GF-D8 (cell line): ENCODE measurements at places on chromosomes 5 and 9.

GRCh38 chr5:151595411-151595826 is 4.3 kb upstream of the FAT2 start:
- DNase-seq = no peak

DNA sequence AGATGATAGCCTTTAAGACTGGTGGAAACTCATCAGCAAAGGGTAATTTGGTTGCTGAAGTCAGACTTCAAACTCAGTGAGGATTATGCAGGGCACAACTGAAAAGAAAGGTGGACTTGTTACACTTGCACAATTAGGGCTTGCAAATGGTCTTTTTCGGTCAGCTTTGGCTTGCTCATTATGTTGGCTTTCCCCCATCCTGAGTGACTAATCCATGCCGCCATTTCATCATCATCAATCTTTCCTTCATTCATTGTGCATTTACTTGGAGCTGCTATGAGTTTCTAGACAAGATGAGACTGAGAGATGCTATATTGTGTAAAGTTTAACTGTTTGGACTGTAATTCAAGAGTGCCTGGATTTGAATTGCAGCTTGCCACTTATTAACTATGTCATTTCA is 134.8 kb upstream of the PPP1R2B start:
- DNase-seq = no peak

GRCh38 chr5:128857076-128857677 is 108.1 kb upstream of the SLC27A6 start:
- DNase-seq = no peak

DNA sequence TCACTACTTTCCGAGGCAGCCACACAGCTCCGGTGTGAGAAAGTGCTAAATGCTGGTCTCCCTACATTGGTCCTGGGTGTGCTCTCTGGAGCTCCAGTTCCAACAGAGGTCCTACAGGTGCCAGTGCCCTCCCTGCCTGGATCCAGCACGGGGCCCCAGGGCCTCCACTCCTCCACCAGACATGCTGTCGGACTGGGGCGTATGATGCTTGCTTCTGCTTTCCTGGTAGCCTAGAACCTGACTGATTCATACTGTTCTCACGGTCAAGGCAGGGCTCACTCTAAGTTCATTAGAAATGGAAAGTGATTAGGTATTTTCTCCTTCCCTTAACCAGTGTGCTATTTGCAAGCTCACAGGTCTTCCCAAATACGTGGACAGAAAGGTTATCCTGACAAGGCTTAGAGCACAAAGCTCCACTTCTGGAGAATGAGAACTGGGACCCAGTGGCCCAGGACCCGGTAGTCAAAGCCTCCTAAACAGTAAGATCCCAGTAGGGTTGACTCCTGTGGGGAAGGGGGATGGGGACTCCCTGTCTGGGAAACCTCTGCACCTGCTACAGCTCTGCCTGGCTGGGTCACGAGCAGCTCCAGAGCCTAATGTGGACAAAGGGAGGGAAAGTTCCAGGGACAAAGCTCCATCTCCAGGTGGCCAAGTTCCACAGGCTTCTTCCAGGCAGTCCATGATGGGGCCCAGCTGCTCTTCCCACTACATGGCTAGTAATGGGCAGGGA is 98.1 kb downstream of the PAX5 start:
- no peak for DNase-seq

GRCh38 chr9:115531410-115532125 is 413.6 kb upstream of the TNC start:
- DNase-seq = no peak

DNA sequence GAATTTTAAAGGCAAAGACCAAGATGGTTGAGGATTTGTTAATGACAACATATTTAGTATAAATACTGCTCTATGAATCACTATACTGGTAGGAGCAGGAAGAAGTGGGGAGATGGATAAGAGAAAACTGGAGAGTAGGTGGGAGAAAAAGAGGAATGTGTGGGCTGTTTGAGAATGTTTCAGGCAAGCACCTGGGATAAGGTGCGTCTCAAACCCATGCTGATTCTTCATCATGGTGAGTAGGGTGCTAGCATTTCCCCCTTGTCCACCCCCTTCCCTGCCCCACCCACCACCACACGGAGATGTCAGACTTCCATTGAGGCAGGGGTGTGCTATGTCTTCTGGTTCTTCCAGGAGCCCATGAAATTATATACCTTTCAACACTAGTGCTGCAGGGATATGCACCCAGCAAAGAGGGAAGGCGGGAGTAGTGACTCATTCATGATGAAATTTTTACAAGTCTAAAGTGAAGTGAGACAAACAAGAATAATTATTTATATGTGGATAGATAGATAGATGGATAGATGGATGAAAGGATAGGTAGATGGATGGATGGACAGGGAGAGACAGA is 54.3 kb downstream of the MTX3 start:
- no peak for DNase-seq

DNA sequence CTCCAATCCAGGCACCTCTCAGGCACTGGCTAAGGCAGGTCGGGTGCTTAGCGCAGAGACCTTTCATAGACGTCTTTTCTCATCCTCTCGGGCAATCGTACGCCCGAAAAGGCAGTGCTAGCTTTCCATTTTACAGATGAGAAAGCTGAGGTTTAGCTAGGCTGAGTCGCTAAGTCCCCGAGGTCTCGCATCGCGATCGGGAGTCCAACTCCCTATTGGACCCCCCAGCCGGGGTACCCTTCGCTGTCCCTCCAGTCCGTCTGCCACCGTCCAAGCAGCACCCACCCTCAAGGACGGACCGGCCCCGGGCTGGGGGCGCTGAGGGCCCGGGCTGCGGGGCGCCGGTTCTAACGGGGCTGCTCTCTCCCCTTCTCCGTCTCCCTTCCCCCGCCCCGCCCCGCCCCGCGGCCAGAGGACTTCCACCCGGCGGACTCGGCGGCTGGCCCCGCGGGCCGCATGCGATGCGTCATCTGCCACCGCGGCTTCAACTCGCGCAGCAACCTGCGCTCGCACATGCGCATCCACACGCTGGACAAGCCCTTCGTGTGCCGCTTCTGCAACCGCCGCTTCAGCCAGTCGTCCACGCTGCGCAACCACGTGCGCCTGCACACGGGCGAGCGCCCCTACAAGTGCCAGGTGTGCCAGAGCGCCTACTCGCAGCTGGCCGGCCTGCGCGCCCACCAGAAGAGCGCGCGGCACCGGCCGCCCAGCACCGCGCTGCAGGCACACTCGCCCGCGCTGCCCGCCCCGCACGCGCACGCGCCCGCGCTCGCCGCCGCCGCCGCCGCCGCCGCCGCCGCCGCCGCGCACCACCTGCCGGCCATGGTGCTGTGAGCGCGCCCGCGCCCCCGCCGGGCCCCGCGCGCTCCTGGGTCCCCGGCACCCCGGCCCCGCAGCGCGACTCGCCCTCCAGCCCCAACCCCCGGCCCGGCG is 12.5 kb upstream of the EXOSC2 start:
- DNase-seq = peak; percentile 49

DNA sequence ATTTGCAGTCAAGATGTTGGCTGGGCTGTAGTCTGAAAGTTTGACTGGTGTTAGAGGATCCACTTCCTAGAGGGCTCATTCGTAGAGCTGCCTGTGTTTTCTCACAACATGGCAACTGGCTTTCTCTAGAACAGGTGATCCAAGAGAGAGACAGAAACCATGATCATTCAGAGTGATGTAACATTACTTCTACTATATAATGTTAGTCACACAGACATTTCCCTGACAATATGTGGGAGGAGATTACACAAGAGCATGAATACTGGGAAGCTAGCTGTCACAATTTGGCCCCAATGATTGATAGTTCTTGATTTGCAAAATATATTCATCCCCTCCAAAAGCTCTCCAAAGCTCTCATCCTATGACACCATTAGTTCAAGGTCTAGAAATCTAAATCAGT is 10.9 kb upstream of the TMEM161B start:
- DNase-seq = no peak

GRCh38 chr5:109935833-109936490 is 246.2 kb downstream of the MAN2A1 start:
- no peak for DNase-seq

GRCh38 chr9:13330396-13331004 is 51.0 kb upstream of the MPDZ start:
- no peak for DNase-seq

DNA sequence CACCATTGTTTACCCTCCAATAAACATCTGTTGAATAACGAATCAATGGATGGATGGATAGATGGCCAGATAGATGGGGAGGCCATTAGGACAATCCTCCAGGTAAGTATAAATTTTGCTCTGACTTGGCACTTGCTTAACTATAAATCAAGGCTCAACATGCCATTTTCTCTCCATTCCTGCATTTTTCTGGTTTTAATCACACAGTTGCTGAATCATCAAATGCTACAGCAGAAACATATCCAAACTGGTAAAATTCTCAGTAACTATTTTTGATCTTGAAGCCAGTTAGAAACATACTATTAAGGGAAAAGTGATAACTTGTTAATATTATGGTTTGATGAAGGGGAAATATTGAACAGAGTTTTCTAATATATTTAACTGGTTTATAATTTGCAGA is 71.5 kb upstream of the MTAP start:
- DNase-seq = no peak

- no peak for DNase-seq
Observed at GRCh38 chr5:72302171-72302570, 17.9 kb downstream of the MRPS27 start.

DNA sequence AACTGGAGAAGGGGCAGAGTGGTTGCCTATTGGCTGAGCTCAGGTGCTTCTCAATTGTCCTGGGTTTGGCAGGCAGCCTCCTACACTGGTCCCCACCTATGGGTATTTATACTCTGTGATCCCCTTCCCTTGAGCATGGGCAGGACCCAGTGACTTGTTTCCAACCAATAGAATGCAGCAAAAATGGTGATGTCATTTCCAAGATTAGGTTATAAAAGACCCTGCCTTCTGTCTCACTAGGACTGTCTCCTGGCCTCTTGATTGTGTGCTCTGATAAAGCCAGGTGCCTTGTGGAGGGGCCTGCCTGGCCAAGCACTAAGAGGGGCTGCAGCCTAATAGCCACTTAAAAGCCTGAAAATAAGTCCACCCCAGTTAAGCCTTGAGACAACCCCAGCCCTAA is 76.1 kb downstream of the MSX2 start:
- DNase-seq = no peak

DNA sequence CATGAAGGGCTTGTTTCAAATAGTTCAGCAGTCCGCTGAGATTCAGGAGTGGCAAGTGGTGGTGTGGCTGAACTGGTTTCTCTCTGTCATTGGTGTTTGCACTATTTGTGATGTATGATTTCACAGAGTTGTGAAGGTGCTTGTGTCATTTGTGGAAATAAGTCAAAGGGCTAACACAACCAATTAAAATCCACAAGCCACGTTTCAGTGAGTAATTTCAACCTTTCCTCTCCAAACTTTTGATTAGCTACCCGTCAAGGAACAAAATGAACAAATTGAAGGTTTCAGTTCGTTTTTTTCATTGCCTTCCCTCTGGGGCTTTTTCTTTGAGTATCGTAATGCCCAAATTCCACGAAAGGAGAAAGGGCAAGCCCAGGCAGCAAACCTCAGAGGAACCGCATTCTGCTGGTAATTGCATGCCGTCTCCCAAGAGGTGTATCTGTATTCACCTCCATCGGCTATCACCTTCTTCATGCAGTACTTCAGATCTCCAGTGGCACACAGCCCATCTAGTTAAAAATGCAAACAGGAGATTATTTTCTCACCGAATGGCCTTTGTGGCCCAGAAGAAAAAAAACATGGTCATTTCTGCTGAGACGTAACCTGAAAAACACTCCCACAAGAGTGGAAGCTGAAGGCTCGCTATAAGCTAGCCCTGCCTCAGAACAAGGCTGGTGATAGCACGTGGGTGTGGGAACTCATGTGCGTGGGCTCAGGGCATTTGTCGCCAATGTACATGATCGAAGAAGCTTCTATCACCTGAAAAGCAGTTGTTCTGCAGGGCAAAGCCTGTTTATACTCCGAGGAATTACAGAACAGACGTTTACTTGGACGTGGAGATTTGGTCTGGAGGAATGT is 197.1 kb downstream of the NR3C1 start:
- no peak for DNase-seq

DNA sequence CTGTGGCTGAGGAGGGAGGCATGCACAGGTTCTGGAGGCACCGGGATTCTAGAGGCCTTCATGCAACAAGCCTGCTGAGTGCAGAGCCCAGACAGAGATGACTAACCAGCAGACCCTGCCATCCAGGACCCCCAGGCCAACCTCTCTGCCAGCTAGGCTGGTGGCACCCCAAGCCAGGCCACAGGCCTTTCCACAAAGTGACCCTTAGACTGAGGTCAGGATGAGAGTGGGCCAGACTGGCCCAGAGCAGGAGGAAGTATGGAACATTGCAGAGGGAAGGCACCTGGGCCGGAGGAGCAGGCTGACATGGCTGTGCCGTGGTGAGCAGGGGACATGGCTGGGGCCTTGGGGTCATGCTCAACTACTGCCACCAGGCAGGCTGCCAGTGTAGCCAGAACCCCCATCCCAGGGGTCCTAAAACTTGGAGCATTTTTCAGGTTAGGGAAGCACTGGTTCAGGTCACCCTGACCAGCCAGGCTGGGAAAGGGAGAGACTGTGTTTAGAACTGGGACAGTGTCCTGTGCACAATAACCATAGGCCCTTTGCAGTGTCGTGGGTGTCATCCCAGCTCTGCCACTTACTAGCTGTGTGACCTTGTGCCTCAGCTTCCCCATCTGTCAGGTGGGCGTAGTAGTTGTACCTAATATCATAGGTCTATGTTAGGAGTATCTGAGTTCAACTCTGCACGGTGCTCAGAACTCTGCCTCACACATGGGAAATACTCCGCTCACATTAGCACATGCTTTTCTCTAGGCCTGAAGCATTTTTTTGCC is 17.3 kb downstream of the TCF7 start:
- DNase-seq = no peak

GRCh38 chr9:101478444-101478843 is 42.9 kb upstream of the ALDOB start:
- no peak for DNase-seq

DNA sequence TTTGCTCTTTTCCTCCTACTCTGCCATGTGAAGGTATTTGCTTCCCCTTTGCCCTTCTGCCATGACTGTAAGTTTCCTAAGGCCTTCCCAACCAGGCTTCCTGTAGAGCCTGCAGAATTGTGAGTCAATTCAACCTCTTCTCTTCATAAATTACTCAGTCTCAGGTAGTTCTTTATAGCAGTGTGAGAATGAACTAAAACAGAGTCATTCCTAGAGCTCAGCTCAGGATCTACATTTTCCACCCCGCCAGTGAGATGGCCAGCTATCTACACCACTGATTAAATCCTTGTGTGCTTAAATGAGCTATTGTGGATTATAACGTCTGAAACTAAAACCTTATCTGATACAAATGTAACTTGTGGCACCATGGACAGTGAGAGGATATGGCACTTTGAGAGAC is 55.0 kb downstream of the FRMD3 start:
- no peak for DNase-seq

GRCh38 chr9:31608416-31608815 is 776.0 kb upstream of the ACO1 start:
- DNase-seq = no peak

GRCh38 chr9:105141146-105141975 is 103.1 kb upstream of the SLC44A1 start:
- DNase-seq = no peak

- peak; percentile 40 for DNase-seq
Observed at GRCh38 chr9:130240410-130241197, 25.0 kb upstream of the HMCN2 start.

- no peak for DNase-seq
Observed at GRCh38 chr9:98314381-98315066, 59.1 kb upstream of the TBC1D2 start.

- no peak for DNase-seq
Observed at GRCh38 chr9:73138516-73138915, 13.1 kb upstream of the ANXA1 start.

- DNase-seq = no peak
Observed at GRCh38 chr5:162624110-162624509, 556.5 kb downstream of the GABRG2 start.

- no peak for DNase-seq
Observed at GRCh38 chr5:37090781-37091180, 158.4 kb downstream of the CPLANE1 start.
